Prostate gland (tissue), 2 donors: ENCODE measurements at places on chromosomes 16 and 17. TPM values are rescaled to one million over a fixed set of nuclear protein-coding genes. Genes with fewer than 3 reads are reported as not detected.

GRCh38 chr16:29680180-29680598 is 1.2 kb downstream of the QPRT start:
- no peak overlapping the region for H3K4me3 ChIP-seq
- no peaks in the 10 kb centered on the region for H3K36me3 ChIP-seq
- DNase-seq, result no peak

The HOXB8 gene
- total RNA-seq, result 0.97 TPM

- no peak overlapping the region for H3K4me3 ChIP-seq
- H3K36me3 ChIP-seq, result no peaks in the 10 kb centered on the region
- DNase-seq, result no peak
- no peak overlapping the region for H3K27ac ChIP-seq
These were observed 38.9 kb downstream of the SSH2 start for GRCh38 chr17:29891131-29891530.

The ADGRG3 gene
- total RNA-seq, result not detected

GRCh38 chr16:50644729-50645128 is 36.4 kb downstream of the SNX20 start:
- no peaks in the 10 kb centered on the region for H3K4me1 ChIP-seq
- no peaks in the 10 kb centered on the region for H3K27me3 ChIP-seq
- DNase-seq, result no peak

DNA sequence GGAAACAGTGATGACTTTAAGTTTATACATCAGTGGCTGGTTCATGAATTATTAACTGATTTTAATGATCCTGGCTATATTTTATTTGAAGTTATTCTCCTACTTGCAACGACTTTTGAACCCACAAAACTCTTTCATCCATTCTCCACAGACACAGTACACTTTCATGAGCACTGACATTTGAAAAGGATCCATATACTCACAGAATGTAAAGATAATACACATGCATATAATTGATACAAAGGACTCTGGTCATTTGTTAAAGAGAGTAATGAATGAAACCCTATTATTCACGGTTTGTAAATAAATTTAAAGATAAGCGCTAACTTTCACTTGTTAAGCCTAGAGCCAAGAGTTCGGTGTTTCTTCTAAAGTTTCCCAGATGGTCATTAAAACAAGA is 3.3 kb downstream of the TOX3 start:
- no peak for DNase-seq
- H3K27me3 ChIP-seq, result no peaks in the 10 kb centered on the region
- H3K27ac ChIP-seq, result no peak overlapping the region

The SCARF1 gene
- 14.5 TPM for total RNA-seq

- H3K27me3 ChIP-seq, result no peaks in the 10 kb centered on the region
- DNase-seq, result peak; percentile 16
- no peak overlapping the region for H3K4me3 ChIP-seq
- no peak overlapping the region for H3K27ac ChIP-seq
- no peaks in the 10 kb centered on the region for H3K4me1 ChIP-seq
These were observed 678 bp upstream of the GH1 start for GRCh38 chr17:63919311-63919723.

DNA sequence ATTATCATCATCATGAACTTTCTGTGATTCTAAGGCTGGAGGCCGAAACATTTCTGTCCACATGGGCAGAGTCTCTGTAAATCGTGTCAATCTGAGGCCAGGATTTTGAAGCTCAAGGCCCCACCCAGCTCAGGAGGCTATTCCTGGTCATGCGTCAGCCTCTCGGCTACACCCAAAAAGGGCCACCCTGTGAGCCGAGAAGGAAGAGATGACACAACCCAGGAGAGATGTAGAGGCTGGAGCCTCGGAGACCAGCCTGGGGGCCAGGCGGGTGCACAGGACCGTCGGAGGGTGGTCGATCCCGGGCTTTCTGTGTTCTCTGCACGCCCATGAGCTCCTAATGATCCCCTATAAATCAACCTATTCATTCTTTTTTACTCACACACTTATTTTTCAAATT is 1.1 kb upstream of the CACNG1 start:
- no peaks in the 10 kb centered on the region for H3K36me3 ChIP-seq
- no peak overlapping the region for H3K27ac ChIP-seq

DNA sequence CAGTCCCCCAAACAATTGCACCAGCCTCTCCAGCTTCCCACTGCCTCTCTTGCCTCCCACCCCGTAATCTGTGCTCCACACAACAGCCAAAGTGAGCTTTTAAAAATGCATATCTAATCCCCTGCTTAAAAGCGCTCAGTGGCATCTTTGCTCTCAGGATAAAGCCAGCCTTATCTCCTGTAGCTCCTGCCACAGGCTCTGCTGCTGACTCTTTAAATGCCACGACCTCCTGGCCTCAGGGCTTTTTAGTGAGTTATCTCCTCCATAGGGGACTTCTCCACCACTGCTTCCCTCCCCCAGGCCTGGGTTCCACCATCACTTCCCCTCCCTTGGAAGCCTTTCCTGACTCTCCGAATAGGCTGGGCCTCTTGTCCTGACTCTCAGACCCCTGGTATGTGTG is 98.6 kb downstream of the GNAO1 start:
- no peak overlapping the region for H3K4me3 ChIP-seq
- no peaks in the 10 kb centered on the region for H3K27me3 ChIP-seq
- H3K27ac ChIP-seq, result no peak overlapping the region
- no peaks in the 10 kb centered on the region for H3K4me1 ChIP-seq
- no peak for DNase-seq
- H3K36me3 ChIP-seq, result no peaks in the 10 kb centered on the region

DNA sequence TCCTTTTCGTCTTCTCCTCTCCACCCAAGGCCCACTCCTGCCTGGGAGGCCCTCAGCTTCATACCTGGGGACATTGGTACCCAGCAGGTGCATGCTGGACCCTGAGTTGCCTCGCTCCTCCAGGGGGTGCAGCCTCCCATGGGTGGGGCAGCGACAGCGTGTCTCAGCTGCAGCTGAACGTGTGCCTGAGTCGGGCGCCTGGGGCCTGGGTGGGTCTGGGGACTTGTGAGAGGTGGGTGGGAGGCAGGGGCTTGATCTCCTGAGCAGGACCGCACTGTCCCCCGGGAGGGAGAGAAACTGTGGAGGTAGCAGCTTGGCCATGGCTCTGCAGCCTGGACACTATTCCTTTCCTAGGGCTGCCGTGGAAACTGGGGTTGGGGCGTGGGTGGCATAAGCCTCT is 24.8 kb upstream of the ENGASE start:
- no peak for DNase-seq
- no peak overlapping the region for H3K27ac ChIP-seq
- H3K36me3 ChIP-seq, result no peaks in the 10 kb centered on the region
- H3K4me3 ChIP-seq, result no peak overlapping the region

GRCh38 chr16:19114359-19115147 is 789 bp downstream of the ITPRIPL2 start:
- H3K4me1 ChIP-seq, result peaks cover 8% of the 10 kb centered on the region
- H3K27ac ChIP-seq, result peak overlapping the region; percentile 86
- H3K27me3 ChIP-seq, result no peaks in the 10 kb centered on the region
- no peaks in the 10 kb centered on the region for H3K36me3 ChIP-seq
- peak overlapping the region; percentile 57 for H3K4me3 ChIP-seq

The PITPNM3 gene
- total RNA-seq, result 7.9 TPM
